ENCODE measurements at places on chromosomes 2 and 18.

GRCh38 chr2:196249860-196250259, 78.5 kb upstream of the STK17B start:
- DNase-seq = no peak

- DNase-seq = no peak
Observed at GRCh38 chr2:163369111-163369510, 366.7 kb downstream of the FIGN start.

DNA sequence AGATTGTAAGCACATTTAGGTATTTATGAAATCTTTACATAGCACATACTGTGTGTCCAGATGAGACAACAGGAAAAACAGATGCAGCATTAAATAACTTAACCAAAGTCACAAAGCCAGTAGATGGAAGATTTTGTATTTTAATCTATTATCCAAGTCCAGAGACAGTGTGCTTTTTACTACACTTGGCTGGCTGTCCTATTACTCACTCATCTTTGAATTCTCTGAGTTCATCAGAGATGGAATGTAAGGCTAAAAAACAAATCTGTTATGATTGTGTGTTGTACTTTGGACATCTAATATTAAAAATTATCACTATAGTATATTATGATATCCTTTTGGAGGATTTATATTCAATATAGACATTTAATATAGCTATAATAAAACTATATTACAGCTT, 1189.4 kb downstream of the DSC3 start:
- no peak for DNase-seq

DNA sequence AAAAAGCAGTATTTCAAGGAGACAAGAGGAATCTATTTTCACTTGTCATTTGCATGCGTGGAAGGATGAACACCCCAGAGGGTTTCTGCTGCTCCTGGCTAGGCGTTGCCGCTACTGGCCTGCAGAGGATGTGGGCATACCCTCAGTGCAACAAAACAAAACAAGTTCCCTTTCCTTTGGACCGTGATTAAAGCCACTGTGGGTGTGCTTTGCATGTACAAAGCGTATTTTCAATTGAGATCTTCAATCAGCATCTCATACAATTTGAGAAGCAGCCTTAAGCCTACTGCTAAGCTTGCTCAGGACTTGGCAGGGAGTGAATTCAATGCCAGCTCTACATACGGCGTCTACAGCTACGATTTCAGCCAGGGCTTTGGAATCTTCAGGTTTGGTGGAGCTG, 298.4 kb downstream of the LPIN1 start:
- DNase-seq = no peak

DNA sequence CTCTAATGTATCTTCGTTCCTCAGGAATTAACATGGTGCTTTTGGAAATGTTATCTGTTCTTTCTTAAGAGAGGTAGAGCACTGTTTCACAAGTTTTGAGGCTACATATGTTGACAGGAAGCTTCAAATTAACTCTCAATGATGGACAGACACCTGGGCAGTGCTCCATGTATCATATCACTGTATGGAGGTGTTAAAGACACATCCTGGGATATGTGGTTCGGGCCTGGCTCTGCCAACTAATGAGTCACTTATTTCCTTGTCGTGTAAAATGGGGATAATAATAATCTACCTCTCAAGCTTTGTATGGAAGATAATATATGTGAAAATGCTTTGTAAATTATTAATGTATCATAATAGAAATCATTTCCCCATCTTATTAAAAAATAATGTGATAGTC, 90.2 kb downstream of the PARD3B start:
- DNase-seq = no peak

- DNase-seq = no peak
Observed at GRCh38 chr18:23828426-23828825, 139.2 kb downstream of the LAMA3 start.

GRCh38 chr2:55431982-55432627, 12.4 kb upstream of the CCDC88A start:
- DNase-seq = no peak

DNA sequence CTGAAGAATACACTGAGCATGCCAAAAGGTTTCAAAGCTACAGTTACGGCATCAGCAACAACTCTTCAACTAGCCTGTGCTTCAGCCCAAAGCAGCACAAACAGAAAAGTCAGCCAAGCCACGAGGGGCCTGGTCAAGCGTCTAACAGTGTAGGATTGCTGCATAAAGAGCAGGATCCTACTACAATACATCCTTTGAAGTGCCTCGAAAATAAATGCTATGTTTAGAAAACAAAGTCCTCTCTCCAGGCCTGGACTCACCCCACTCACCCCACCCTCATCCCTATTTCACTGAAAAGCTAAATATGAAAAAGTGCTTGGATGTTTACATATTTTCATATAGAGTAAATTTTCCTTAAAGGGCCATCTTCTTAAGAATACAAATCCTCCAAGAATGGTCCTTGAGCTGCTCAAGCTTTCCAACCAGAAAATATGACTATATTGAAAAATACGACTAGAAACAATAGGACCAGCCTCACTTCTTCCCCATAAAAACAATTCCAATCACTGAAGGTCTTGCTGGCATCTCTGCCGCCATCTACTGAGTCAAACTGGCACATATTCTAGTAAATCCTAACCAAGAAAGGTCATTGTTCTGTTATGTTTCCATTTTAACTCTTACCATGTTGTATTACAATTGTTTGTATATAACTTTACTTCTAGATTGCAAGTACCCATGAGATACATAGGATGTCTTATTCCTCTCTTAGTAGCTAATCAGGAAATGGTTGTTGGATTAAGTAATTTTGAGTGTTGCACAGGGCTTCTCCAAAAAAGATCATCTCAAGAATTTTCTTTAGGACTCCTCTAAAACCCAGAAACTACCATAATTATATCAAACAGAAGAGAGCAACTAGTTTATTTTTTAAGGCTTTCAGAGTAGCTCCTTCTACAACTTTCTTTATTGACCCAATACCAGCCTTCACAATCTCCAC, 63.6 kb downstream of the CLHC1 start:
- peak; percentile 76 for DNase-seq

DNA sequence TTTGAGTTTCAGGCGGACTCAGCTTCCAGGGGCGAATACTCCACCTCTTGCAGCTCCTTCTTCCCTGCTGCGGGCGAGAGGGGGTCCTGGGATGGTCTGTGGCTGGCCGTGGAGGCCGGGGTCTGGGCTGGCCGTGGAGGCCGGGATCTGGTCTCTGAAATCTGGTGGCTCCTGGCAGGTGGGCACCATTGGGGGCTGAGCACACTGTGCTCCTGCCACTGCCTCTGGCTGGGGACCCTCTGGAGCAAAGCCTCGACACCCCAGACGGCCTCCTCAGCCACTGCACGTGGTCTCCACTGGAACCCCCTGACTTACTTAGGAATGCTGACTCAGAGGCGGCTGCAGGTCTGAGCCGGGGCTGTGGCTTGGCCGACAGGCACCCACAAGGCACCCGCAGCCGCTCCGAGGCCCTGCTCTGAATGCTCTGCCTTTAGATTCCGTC, 100.1 kb upstream of the ALKAL2 start:
- no peak for DNase-seq

All from NCI-H187 treated with DMSO at 0.1 percent for 48 hours (cell line).